Activated CD4-positive, alpha-beta memory T cell treated with anti-CD3 and anti-CD28 coated beads for 36 hours (primary cell): ENCODE measurements at places on chromosomes 1 and 21. TPM values are rescaled to one million over a fixed set of nuclear protein-coding genes. Genes with fewer than 3 reads are reported as not detected.

Gene SLC45A1
- 0.95 TPM for total RNA-seq

Gene LRRC71
- total RNA-seq, result not detected

DNA sequence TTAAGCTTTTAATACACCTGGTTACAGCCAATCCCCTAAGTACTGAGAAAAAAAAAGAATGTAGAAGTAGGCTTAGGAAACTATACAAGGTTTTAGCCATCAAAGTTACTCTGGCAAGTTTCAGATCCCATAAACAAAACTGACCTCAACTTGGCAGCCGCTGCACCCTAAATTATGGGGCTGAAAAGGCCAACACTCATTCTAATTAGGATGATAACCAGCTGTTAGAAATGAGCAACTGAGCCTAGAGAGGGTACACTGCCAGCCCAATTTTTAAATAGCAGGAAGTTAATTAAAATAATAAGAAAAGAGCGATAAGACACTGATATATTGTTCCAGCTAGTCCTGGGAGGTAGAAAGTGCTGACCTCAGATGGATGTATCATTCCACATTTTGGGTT, 105.7 kb upstream of the VAV3 start:
- no peak for DNase-seq

- DNase-seq, result no peak
Measured at GRCh38 chr1:217088521-217089284, 365.5 kb upstream of the ESRRG start.

- no peak for DNase-seq
Measured at GRCh38 chr1:28354121-28354520, 15.4 kb upstream of the PHACTR4 start.
